NB4 (cell line): ENCODE measurements at places on chromosomes 4 and X.

DNA sequence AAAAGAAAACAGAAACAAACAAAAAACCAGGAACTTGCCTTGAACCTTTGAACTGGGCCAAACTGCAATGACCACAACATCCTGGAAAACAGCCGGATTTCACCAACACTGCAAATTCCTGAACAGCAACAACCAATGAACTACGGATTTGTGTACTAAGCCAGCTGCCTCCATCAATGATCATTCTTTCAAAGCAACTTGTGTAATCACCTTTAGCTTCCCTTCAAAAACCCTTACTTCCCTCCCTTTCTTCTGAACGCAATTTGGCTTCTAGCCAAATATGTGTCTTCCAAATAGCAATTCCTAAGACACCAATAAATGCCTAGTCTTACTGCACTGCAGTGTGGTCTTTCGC is 98.5 kb upstream of the FAM47C start:
- DNase-seq, result no peak

GRCh38 chr4:100079264-100079663 is 111.0 kb downstream of the DDIT4L start:
- no peak for DNase-seq

- DNase-seq, result peak; percentile 46
Observed at GRCh38 chr4:14196131-14196530, 568.6 kb upstream of the BOD1L1 start.

GRCh38 chr4:42480717-42481116 is 83.4 kb downstream of the SHISA3 start:
- DNase-seq, result no peak

DNA sequence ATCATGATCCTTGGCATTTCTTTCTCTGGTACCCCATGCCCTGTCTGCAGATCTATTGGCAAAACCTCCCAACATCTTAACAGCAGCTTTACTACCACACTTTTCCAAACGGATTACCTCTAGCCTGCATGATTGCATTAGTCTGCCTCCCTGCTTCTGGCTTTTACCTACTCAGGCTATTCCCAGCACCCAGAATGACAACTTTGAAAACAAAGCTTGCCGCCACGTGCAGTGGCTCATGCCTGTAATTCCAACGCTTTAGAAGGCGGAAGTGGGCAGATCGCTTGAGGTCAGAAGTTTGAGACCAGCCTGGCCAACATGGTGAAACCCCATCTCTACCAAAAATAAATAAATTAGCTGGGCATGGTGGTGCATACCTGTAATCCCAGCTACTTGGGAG is 60.2 kb downstream of the UBE2K start:
- no peak for DNase-seq

- DNase-seq, result no peak
Observed at GRCh38 chr4:98518559-98519267, 139.7 kb downstream of the TSPAN5 start.

GRCh38 chrX:81392396-81392795 is 190.5 kb downstream of the SH3BGRL start:
- DNase-seq, result peak; percentile 0

- no peak for DNase-seq
Observed at GRCh38 chr4:109254845-109255244, 47.6 kb downstream of the COL25A1 start.

DNA sequence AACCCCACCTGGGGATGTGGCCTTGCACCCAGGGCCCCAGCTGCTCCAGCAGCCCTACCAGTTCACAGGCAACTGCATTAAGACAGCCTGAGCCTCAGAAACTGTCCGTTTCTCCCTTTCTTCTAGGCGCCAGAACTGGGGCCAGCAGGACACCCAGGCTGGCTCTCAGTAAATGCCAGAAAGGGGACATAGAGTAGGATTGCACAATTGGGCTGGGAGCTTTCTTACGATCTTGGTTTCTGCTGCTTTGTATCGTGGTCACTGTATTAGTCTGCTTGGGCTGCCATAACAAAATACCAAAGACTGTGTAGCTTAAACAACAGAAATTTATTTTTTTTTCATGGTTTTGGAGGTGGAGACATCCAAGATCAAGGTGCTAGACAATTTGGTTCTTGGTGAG is 48.4 kb downstream of the NALF2 start:
- no peak for DNase-seq

DNA sequence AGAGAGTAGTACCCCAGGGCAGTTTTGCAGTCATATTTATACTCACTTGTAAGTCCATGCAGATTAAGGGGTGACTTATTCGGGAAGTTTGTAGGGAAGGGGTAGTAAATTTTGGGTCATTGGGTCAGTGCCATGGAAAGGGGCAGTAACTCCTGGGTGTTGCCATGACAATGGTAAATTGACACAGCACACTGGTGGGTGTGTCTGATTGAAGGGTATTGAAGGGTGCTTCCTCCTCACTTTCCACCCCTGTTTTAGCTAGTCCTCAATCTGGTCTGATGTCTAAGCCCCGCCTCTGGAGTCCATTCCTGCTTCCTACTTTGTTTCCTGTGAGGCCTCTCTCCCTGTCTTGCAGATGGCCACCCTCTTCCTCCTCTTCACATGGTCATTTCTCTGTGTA is 11.9 kb downstream of the ODAPH start:
- DNase-seq, result no peak

GRCh38 chr4:109953556-109953955 is 40.9 kb downstream of the EGF start:
- DNase-seq, result no peak

- DNase-seq, result no peak
Observed at GRCh38 chrX:104324461-104325212, 69.9 kb upstream of the ESX1 start.

GRCh38 chr4:83568062-83568461 is 32.2 kb downstream of the GPAT3 start:
- peak; percentile 31 for DNase-seq

DNA sequence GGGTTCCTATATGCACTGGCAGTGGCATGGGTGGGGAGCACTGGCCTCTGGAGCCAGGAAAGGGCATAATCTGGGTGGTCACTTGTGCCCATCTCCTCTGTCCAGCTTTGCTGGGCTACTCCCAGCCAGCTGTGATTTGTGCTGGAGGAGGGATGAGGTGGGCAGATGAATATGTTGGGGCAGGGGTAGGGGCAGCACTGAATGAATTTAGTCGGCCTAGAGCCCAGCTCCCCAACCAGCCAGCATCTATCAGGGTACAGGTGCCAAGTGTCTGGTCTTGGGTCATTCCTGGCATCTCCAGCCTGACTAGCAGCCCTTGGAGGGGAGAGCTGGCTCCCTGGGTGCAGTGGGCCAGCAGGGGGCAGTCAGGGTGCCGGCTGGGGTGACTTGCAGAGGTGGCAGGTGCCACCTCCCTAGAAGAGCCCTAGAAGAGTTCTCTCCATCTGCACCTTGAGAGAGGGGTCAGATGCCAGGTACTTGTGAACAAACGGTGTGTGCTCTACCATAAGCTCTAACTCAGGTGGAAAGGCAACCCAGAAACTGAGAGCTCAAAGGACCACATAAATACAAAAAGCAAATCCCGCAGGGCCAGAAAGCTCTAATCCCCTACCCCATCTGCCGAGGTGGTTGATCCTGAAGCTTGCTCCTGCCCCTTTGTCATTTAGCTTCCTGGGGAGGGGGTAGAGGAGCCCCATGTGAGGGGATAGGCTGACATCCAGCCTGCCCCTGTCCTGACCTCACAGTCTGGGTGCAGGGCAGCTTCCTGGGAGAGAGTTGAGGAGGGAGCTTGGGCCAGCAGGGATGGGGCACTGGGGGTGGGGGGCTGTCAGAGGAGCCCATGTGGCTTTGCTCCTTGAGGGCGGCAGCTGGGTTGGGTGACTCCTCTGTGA is 2.2 kb downstream of the SORCS2 start:
- DNase-seq, result peak; percentile 51

DNA sequence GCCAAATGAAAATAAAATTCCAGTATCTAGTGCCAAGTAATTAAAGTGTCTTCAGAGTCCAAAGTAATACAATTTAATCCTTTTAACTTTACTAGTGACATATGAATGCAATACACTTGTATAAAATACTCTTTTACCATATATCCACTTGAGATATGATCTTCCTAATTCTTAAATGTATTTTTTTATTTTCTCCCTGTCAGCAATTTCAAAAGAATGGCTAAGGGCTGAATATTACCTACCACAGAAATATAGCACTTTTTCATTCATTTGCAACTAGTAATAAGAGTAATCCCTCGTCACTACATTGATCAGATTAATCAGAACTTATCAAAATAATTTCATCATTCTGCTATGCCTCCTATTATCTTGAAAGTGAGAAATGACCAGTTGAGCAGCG is 10.1 kb upstream of the TBX22 start:
- DNase-seq, result no peak

DNA sequence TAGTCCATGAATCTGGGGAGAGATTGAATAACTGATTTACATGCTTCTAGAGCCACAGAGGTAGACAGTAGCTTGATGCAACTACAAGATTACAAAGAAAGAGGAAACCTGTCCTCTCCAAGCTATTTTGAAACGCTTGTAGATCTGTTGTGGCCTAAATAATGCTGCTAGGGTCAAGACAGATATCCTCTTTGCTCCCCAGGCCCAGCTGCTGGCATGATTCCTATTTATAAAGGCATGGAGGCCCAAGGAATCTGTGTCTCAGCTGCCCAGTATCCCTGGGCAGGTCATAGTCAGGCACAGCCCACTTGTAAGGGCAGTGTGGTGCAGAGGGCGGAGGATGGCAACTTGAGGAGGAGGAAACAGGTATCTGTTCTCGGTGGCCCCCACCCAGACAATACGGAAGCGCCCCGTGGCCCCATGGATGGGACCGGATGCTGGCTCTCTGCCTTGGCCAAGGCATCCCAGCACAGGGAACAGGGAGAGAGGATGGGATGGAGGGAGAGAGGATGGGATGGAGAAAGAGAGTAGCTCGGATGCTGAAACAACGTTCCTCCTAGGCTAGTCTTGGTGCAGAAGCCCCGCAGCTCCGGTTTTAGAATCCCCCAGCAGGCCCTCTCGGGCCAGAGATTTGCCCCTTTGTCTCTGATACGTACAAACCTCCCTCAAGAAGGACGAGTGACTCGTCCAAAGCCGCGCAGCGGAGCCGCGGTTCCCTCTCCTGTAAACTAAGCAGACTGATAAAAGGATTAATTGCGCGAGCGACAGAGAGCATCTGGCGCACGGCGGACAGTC is 767 bp upstream of the SMIM20 start:
- DNase-seq, result no peak

DNA sequence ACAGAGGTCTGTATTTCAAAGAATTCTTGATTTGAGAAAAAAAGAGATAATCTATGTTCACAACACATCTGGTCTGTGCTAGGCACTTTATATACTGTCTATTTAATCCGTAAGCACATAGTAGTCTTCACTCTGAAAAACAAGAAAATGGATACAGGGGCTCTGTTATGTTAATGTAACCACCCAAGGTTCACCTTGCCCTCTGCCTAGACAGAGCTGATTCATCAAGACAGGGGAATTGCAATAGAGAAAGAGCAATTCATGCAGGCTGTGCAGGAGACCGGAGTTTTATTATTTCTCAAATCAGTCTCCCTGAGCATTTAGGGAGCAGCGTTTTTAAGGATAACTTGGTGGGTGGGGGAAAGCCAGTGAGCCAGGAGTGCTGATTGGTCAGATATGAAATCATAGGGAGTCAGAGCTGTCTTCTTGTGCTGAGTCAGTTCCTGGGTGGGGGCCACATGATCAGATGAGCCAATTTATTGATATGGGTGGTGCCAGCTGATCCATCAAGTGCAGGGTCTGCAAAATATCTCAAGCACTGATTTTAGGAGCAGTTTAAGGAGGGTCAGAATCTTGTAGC is 92.9 kb upstream of the TNIP3 start:
- DNase-seq, result no peak

GRCh38 chr4:41384992-41385391 is 128.3 kb downstream of the UCHL1 start:
- DNase-seq, result no peak

GRCh38 chr4:135732448-135732847 is 1530.9 kb upstream of the PABPC4L start:
- no peak for DNase-seq

GRCh38 chr4:131091896-131092295 is 1995.9 kb downstream of the C4orf33 start:
- DNase-seq, result peak; percentile 44

- no peak for DNase-seq
Observed at GRCh38 chrX:143081231-143081630, 55.5 kb downstream of the SPANXN4 start.

DNA sequence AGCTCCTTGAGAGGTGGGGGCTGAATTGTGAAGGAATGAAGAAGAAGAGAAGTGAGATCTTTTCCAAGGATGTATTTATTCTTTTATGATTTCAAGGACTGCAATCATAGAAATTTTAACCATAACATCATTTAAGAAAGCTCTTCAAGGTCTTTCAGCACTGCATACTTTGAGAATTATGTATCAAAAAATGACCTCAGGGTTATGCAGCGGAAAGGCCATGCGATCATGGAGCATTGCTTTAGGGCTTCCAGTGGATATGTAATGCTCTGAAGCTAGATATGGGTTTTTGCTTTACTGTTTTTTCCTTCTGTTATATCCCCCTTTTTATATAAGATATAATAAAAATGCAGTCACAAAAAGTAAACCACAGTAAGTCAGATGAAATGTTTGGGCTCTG is 38.7 kb downstream of the SGMS2 start:
- no peak for DNase-seq

DNA sequence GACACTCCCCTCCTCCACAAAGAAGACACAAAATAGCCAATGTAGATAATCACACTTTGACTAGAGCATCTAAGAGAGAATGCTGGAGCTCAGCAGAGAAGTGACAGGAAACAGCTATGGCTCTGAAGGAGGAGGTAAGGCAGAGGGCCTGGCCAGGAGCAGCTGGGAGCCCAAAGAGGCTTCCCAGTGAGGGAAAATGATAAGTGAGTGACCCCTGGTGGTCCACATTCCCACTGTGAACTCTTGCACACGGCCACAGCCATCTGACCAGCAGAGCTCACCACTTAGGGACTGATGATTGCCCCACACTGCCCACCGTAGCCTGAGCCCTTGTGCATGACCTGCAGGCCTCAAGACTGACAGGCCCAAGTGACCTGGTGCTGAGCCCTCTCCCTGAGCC is 162.7 kb upstream of the GALNTL6 start:
- DNase-seq, result no peak

DNA sequence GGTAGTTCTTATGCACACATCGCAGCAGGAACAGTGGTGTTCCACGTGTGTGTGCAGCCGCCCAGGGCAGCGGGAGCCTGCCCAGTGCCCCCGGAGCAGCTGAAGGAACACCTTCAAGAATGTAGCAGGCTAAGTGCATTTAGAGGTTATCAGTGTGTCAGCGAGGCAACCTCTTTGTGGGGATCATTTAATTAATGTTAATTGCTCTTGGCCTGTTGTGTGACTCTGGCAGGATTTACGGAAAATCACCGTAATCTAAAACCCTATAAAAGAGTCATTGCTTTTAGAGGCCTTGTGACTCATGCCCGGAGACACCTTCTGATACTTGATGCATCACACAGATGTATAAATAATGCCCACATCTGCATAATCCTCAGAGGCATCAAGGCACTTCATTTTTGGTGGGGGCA is 47.3 kb upstream of the GATB start:
- no peak for DNase-seq

GRCh38 chrX:39322496-39322895 is 521.2 kb downstream of the MID1IP1 start:
- no peak for DNase-seq

GRCh38 chrX:75131973-75132627 is 24.0 kb downstream of the ABCB7 start:
- no peak for DNase-seq
